ENCODE measurements at places on chromosomes 16 and 17.

DNA sequence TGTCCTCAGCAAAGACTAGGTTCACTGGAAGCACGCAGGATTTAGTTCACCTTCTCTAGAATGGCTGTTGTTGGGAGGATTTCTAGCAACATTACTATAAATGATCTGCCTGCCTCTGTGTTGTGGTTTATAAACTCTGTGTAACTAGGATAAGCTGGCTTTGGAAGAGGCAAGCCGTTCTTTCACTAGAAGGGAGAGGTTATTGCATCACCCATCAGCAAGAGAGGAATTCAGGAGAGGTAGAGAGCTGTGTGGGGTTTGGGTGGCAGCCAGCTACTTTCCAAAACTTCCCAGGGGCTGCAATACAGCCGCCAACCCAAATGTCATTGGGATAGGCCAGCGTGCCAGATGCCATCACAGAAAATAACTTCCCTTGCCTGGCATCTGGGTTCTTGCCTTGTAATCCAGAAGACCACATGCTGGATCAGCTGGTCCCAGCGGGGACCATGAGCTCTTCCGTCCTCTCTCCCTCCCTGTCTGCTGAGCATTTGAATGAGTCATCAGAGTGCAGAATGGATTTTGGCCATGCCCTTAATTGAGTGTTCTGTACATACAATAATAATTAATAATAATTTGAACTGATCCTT is 95.7 kb upstream of the RBFOX1 start:
- no peak for DNase-seq

DNA sequence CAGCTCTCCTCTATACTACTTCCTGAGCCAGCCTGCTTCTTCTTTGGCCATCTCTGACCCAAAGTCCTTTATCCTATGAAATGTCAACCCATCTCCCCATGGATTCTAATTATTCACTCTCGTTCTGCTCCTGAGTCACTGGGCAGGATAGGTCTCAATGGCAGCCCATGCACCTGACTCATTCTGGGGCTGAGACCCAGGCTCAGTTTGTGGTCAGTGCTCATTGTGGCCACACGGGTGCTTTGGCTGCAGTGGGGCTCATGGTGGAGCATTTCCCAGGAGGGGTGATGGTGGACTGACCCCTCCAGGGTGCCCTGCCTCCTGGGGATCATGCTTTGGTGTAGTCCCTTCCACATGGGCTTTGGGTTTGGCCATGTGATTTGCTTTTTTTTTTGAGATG is 154.8 kb upstream of the WSCD1 start:
- DNase-seq: no peak

DNA sequence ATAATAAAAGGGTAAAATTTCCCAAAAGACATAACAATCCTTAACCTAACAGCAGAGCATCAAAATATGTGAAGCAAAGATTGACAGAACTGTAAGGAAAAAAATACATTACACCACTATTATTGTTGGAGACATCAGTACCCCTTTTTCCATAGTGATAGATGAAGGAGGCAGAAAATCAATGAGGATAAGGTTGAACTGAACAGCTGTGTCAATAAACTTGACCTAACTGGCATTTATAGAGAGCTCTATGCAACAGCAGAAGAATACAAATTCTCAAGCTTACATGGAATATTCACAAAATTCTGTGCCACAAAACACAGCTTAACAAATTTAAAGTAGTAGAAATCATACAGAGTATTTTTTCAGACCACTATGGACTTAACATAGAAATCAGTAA is 195.0 kb upstream of the ELAC2 start:
- no peak for DNase-seq

- no peak for DNase-seq
These were observed 10.2 kb downstream of the RPRML start for GRCh38 chr17:46968896-46969295.

- no peak for DNase-seq
These were observed 19.5 kb downstream of the PLLP start for GRCh38 chr16:57264950-57265371.

- DNase-seq: no peak
These were observed 36.2 kb downstream of the CDRT4 start for GRCh38 chr17:15431196-15431595.

- DNase-seq: no peak
These were observed 23.3 kb upstream of the TAC4 start for GRCh38 chr17:49871211-49871610.

DNA sequence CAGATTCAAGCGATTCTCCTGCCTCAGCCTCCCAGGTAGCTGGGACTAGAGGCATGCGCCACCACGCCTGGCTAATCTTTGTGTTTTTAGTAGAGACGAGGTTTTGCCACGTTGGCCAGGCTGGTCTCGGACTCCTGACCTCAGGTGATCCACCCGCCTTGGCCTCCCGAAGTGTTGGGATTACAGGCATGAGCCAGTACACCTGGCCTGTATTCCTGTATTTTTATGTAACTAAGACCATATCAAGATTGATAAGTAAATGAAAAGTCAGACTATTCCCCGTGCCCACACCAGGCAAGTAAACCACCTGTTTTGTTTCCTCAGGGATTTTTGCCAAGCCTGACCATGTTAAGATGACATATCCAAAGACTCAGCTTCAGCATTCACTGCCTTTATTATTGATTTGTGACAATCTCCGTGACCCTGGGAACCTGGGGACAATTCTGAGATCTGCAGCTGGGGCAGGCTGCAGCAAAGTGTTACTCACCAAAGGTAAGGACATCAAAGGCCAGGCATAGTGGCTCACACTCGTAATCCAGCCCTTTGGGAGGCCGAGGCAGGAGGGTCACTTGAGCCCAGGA is 5.6 kb downstream of the MRM3 start:
- DNase-seq: no peak

DNA sequence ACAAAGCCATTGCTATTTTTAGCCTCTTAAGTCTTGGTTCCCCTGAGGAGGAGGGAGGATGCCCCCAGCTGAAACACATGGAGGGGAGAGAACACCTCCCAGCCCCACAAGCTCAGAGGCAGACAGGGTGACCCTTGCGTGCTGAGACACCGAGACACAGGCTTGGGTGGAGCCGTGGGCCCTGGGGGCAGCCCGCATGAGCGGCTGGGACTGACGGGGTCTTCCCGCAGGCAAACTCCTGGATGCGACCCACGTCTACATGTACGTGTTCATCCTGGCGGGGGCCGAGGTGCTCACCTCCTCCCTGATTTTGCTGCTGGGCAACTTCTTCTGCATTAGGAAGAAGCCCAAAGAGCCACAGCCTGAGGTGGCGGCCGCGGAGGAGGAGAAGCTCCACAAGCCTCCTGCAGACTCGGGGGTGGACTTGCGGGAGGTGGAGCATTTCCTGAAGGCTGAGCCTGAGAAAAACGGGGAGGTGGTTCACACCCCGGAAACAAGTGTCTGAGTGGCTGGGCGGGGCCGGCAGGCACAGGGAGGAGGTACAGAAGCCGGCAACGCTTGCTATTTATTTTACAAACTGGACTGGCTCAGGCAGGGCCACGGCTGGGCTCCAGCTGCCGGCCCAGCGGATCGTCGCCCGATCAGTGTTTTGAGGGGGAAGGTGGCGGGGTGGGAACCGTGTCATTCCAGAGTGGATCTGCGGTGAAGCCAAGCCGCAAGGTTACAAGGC is 9.8 kb downstream of the SLC16A3 start:
- peak; percentile 36 for DNase-seq

GRCh38 chr16:84349862-84350684 is 18.3 kb upstream of the ATP2C2 start:
- DNase-seq: no peak

GRCh38 chr16:85326794-85327181 is 214.5 kb upstream of the CIBAR2 start:
- no peak for DNase-seq

GRCh38 chr17:48579760-48580554 is 1.8 kb upstream of the HOXB4 start:
- DNase-seq: no peak

DNA sequence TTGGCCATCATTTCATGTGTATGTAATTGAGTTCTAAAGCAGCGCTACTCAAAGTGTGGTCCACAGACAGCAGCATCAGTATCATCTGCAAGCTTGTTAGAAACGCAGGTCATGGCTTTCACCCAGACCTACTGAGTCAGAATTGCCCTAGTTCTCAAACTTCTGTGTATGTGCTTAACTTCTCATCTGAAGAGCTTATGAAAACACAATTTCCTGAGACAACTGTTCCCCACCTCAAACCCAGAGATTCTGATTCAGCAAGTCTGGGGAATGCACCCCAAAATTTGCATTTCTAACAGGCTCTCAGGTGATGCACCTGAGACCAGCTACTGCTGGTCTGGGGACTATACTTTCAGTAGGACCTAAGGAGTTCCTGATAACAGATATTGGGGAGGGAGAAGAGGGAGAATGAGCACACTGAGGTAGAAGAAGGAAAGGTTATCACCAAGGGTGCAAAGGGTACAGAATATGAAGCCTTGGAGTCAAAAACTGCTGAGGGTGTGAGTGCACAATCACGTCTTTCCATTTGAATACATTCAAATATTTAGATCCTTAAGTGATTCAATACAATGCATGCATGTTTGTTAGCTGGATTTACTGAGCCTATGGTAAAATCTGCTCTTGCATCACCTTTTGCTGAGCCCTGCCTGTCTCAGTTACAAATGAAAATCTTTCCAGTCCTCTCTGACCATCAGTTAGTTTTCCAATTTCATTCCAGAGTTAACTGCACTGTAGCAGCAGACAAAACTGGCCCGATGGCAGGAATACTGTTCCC is 29.2 kb upstream of the SKAP1 start:
- DNase-seq: no peak

- peak; percentile 73 for DNase-seq
These were observed at the start of gene MOSMO for GRCh38 chr16:22007509-22008214. Gene MOSMO (plus strand): TSS chr16:22008111. CDS start chr16:22008302, 191 bp downstream.

GRCh38 chr17:39166437-39167335 is 725 bp upstream of the ARL5C start:
- DNase-seq: no peak

- DNase-seq: no peak
These were observed 121.0 kb upstream of the NLRP1 start for GRCh38 chr17:5705081-5705875.

- DNase-seq: no peak
These were observed 64.1 kb downstream of the SLC5A11 start for GRCh38 chr16:24909856-24910255.

DNA sequence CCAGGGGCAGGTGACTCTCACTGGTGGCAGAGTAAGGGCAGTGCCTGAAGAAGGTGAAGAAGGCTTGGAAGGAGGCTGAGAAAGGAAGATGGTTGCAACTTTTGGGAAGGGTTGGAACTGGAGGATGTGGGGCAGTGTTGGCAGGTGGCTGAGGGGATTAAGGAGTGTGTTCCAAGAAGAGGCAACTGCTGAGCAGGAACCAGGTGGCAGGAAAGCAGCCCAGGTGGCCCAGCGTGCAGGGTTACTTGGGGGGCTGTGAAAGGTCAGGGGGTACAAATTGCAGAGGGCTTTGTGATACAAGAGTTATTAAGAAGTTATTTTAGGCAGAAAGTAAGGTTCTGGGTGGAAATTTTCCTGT is 28.6 kb downstream of the WSCD1 start:
- no peak for DNase-seq

DNA sequence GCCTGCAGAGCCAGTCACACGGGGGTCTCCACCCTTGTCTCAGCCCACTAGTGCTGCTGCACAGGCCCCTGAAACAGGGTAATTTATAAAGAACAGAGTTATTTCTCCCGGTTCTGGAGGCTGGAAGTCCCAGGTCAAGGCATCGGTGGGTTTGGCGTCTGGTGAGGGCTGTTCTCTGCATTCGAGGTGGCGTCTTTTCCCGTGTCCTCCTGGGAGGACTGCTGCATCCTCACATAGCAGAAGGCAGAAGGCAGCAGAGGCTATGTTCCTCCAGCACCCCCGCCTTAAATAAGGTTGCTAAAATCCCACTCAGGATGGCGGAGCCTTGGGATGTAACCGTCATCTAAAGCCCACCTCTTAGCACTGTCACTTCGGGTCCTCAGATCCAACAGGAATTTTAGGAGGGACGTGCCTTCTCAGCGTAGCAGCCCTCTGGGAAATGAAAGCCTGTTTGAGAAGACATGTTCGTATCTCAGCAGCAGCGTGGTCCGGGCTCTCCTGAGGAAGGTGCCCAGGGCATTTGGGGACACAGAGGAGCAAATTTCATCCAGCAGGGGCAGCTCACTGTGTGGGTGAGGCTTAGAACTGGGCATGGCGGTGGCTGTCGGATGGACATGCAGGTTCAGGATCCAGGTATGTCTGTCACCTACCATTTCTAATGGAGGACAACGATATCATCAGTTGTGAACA is 221.6 kb upstream of the CHMP6 start:
- DNase-seq: no peak

- DNase-seq: peak; percentile 67
These were observed 543 bp downstream of the STX4 start for GRCh38 chr16:31033709-31034492.

DNA sequence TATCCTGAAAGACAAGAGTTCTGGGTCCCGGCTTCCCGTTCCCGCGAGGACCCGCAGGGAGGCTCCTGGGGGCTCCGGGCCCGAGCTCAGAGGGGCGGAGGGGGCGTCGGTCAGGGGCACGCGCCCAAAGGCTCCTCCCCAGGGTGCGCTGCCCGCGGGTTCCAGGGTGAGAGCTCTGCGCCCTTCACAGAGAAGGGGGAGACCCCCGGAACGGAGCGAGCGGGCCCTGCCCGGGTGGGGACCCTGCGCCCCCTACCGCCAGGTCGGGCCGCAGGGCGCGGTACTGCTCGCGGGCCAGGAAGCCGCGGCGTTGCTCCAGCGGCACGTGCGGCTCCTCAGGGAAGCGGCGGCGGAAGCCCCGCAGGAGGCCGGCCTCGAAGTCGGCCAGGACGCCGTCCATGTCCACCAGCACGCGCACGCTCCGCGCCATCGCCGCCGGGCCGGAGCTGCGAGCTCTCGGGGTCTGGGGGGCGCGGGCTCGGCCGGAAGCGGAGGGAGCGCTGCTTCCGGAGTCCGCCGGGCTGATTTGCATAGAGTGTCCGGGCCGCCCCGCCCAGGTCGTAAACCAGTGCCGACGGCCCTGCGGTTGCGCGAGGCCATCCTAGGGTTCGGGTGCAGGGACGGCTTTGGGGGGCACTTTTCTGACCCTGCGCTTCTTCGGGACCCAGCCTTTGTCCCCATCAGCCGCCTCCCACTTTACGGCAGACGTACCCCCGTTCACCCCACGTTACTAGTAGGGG is at the start of gene NT5C:
Gene NT5C, minus strand, starts transcription at position 465 of the 740 bp plus-strand sequence. Its CDS starts 35 bp downstream, at position 430.
- peak; percentile 66 for DNase-seq

- peak; percentile 78 for DNase-seq
These were observed 14.6 kb upstream of the CIITA start for GRCh38 chr16:10862438-10862837.

DNA sequence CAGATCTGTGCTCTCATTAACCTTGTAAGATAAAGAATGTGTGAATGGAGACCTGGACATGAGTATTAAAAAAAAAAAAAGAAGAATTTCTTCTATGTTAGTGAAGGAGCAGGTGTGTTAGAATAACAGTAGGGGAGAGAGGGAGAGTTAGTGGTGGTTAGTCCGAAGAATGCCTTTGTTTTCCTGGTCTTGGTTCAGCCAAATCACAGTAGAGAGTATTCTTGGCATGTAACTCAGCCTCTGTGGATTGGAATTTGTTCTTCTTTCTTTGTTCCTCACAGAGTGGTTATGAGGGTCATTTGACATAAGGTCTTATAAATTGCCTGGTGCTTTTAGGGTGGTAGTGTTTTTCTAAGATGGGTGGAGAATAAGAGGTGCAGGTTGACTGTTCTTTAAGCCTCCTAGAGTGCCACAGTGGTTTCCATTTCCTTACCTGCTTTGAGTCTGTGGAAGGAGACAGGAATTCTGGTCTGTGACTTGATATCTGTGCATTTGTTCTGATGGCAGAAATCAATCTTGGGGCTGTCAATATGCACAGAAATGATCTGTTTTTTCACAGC is 17.6 kb downstream of the NUP93 start:
- DNase-seq: no peak

GRCh38 chr16:89176147-89176690 is 4.7 kb downstream of the CDH15 start:
- DNase-seq: no peak

GRCh38 chr16:16917191-16917785 is 538.3 kb downstream of the NPIPA7 start:
- no peak for DNase-seq

Measured in bone marrow (tissue), 2 donors.